ENCODE measurements at places on chromosomes 6 and 20. TPM values are rescaled to one million over a fixed set of nuclear protein-coding genes. Genes with fewer than 3 reads are reported as not detected.

Gene TRIM10
- not detected for total RNA-seq

DNA sequence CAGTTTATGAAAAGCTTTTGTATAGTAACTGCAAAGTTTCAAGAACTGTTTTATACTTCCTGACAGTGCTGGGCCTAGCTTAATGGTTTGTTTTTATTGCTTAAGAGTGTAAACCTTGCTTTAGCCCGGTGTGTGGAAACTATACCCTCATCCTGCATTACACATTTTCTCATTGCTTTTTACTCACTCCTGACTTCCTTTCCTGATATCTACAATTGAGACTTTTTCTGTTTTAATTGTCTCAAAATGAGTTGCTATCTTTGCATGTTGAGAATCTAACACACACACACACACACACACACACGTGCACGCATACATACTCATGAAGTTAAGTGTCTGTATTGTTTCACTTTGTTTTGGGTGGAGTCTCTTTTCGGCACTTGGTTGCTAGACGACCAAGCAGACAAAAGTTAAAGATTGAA is 16.7 kb downstream of the BMP2 start:
- no peak overlapping the region for H3K27ac ChIP-seq
- no peaks in the 10 kb centered on the region for H3K27me3 ChIP-seq
- no peaks in the 10 kb centered on the region for H3K4me1 ChIP-seq
- H3K4me3 ChIP-seq, result no peak overlapping the region

DNA sequence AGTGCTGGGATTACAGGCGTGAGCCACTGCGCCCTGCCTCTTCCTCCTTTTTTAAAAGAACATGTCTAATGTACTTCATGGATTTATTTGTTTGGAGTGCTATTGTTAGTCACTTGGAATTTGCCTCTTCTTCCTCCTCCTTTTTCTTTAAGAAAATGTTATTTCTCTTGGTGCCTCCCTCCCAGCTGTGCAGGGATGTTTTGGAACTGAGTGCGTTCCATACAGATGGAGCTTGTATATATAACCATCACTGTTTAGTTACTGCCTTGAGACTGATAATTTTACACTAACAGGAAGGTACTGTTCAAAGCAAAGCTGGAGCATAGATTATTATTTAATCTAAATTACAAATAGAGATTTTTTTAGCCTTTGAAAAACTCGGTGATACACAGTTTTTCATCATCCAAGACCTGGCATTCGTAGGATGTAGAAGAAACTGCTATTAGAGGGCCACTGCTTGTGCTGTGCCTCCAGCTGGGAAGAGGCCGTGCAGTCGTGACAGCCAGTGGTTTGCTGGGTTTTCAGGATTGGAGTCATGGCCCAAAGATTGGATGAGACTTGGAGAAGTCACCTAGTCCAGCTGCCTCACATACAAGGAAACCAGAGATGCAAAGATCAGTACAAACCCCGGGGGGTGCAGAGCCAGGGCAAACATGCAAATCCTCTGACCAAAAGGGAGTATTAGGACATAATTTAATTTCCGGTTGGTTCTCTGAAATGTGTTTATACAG is 123.1 kb downstream of the PLEKHG1 start:
- DNase-seq, result no peak

DNA sequence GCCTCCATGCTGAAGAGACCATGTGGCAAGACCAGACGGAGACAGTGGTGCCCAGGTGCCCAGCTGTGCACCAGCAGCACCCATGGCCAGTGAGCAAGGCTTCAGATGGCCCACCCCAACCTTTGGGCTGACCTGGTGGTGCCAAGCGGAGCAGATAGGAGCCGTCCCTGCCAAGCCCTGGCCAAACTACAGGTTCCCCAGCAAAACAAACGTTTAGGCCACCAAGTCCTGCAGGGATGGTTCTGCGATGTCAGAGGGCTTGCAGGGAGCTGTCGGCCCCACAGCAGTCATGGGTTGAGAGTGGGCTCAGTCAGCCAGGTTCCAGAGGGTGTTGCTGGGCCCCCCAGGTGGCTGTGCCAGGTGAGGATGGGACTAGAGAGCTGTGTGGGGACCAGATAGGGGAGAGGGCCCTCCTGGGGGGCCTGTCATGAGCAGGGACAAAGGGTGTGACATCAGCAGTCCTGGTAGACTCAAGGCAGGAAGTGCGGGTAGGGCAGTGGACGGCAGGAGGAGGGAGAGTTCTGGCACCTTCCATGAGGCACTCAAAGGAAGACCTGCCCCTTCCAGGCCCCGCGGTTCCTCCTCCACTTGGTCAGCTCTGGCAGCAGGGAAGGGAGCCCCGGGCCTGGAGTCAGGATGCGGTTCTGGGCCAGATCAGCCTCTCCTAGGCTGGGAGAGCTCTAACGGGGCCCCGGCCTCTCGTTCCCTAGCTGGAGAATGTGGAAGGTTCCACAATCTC is 342.4 kb downstream of the ZFAND3 start:
- no peaks in the 10 kb centered on the region for H3K27me3 ChIP-seq
- H3K4me3 ChIP-seq, result no peak overlapping the region
- no peaks in the 10 kb centered on the region for H3K4me1 ChIP-seq
- no peak overlapping the region for H3K27ac ChIP-seq

Gene FGD2
- total RNA-seq, result not detected

- no peak overlapping the region for H3K27ac ChIP-seq
- no peak for DNase-seq
- no peaks in the 10 kb centered on the region for H3K36me3 ChIP-seq
- H3K4me1 ChIP-seq, result no peaks in the 10 kb centered on the region
- H3K4me3 ChIP-seq, result no peak overlapping the region
Observed at GRCh38 chr20:57482148-57482547, 42.8 kb downstream of the CTCFL start.

- no peaks in the 10 kb centered on the region for H3K36me3 ChIP-seq
- H3K4me3 ChIP-seq, result no peak overlapping the region
- no peaks in the 10 kb centered on the region for H3K27me3 ChIP-seq
- DNase-seq, result no peak
Observed at GRCh38 chr6:161503570-161503969, 229.7 kb upstream of the AGPAT4 start.

Gene ANKEF1
- total RNA-seq, result 5.6 TPM

GRCh38 chr6:119184008-119184648 is 105.7 kb upstream of the FAM184A start:
- no peak for DNase-seq
- no peak overlapping the region for H3K4me3 ChIP-seq

GRCh38 chr20:23666189-23666588 is 22.6 kb downstream of the CST4 start:
- no peaks in the 10 kb centered on the region for H3K27me3 ChIP-seq
- no peaks in the 10 kb centered on the region for H3K4me1 ChIP-seq
- no peak overlapping the region for H3K27ac ChIP-seq
- no peak overlapping the region for H3K4me3 ChIP-seq
- peak; percentile 14 for DNase-seq

Gene SIM1
- not detected for total RNA-seq

DNA sequence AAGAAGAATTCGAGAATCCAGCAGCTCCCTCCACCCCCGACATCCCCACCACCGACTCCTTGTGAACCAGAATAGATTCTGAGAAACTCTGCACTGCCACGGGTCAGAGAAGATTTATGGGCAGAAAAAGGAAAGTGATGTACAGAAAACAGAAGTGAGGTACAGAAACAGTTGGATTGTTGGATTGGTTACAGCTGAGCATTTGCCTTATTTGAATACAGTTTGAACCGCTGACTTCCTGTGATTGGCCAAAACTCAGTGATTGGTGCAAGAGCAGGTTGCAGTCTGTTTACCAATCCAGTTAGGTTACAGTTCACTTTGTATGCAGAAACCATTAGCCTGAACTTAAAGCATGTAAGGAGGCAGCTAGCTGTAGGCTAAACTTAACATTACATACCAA is 131.2 kb upstream of the HDDC2 start:
- H3K4me1 ChIP-seq, result no peaks in the 10 kb centered on the region
- no peak for DNase-seq
- peaks cover 49% of the 10 kb centered on the region for H3K27me3 ChIP-seq

- DNase-seq, result no peak
- no peaks in the 10 kb centered on the region for H3K36me3 ChIP-seq
- peaks cover 17% of the 10 kb centered on the region for H3K4me1 ChIP-seq
Observed at GRCh38 chr20:5077761-5078387, 41.9 kb downstream of the PCNA start.

GRCh38 chr6:1591243-1591642 is 18.5 kb upstream of the FOXC1 start:
- no peak overlapping the region for H3K27ac ChIP-seq
- no peak for DNase-seq
- H3K27me3 ChIP-seq, result peaks cover 21% of the 10 kb centered on the region
- no peaks in the 10 kb centered on the region for H3K36me3 ChIP-seq
- peaks cover 8% of the 10 kb centered on the region for H3K4me1 ChIP-seq

- DNase-seq, result no peak
- no peaks in the 10 kb centered on the region for H3K36me3 ChIP-seq
- peaks cover 13% of the 10 kb centered on the region for H3K4me1 ChIP-seq
- H3K27ac ChIP-seq, result peak overlapping the region; percentile 86
- no peaks in the 10 kb centered on the region for H3K27me3 ChIP-seq
Observed at GRCh38 chr6:7110092-7110792, 2.5 kb downstream of the RREB1 start.

DNA sequence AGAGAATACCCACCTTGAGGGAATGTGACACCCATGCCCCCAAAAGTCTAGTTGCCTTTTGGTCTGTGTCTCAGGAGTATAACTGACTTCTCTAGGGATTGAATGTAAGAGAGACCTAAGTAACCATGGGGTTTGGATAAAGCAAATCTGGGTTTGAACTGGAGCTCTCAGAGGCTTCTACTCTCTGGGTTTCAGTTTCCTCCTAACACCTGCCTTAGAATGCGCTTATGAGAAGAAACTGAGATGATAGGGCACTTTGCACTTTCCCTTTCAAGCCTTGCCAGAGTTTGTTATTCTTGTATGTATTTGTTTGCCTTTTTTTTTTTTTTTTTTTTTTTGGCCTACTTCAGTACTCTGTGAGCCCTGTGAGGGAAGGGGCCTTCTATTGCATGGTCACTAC is 19.4 kb downstream of the SDHAF4 start:
- H3K27ac ChIP-seq, result no peak overlapping the region
- no peak overlapping the region for H3K4me3 ChIP-seq
- no peaks in the 10 kb centered on the region for H3K27me3 ChIP-seq
- H3K4me1 ChIP-seq, result no peaks in the 10 kb centered on the region
- H3K36me3 ChIP-seq, result peaks cover 38% of the 10 kb centered on the region
- no peak for DNase-seq

Gene KCNK5
- 2.6 TPM for total RNA-seq

- peaks cover 52% of the 10 kb centered on the region for H3K4me1 ChIP-seq
- peak overlapping the region; percentile 57 for H3K27ac ChIP-seq
- peak; percentile 53 for DNase-seq
- no peak overlapping the region for H3K4me3 ChIP-seq
- H3K36me3 ChIP-seq, result peaks cover 3% of the 10 kb centered on the region
- no peaks in the 10 kb centered on the region for H3K27me3 ChIP-seq
Observed at GRCh38 chr6:134619789-134620188, 301.9 kb upstream of the SGK1 start.

DNA sequence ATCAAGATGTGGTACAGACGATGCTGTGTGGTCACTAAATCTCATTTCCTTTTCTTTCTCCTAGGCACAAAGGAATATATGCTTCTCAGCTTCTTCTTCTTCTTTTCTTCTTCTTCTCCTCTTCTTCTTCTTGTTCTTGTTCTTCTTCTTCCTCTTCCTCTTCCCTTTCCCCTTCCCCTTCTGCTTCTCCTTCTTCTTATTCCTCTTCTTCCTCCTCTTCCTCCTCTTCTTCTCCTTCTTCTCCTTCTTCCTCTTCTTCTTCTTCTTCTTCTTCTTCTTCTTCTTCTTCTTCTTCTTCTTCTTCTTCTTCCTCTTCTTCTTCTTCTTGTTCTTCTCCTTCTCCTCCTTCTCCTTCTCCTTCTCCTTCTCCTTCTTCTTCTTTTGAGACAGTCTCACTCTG is 190.4 kb upstream of the DTNBP1 start:
- no peak overlapping the region for H3K27ac ChIP-seq
- no peaks in the 10 kb centered on the region for H3K36me3 ChIP-seq
- H3K27me3 ChIP-seq, result no peaks in the 10 kb centered on the region
- no peak for DNase-seq
- no peak overlapping the region for H3K4me3 ChIP-seq

DNA sequence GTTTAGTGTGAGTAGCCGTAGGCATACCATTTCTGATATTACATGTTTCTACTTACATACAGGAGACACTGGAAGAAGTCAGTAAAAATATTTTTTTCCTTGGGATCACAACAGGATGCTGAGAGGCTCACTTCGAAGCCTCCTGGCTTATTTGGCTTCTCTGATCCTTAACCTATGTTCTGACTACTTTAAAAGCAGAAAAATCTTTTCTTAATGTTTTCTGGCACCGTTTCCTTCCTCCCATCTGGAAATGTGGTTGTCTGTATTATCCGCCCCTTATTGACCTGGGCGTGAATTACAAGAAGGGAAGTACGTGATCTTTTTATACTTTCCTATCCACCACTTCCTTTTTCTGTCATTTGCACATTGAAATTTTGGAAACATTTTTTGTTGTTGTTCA is 379.6 kb downstream of the COL12A1 start:
- no peak for DNase-seq
- H3K36me3 ChIP-seq, result peaks cover 6% of the 10 kb centered on the region
- no peaks in the 10 kb centered on the region for H3K4me1 ChIP-seq
- no peaks in the 10 kb centered on the region for H3K27me3 ChIP-seq
- H3K27ac ChIP-seq, result no peak overlapping the region

Gene BANF2
- not detected for total RNA-seq

DNA sequence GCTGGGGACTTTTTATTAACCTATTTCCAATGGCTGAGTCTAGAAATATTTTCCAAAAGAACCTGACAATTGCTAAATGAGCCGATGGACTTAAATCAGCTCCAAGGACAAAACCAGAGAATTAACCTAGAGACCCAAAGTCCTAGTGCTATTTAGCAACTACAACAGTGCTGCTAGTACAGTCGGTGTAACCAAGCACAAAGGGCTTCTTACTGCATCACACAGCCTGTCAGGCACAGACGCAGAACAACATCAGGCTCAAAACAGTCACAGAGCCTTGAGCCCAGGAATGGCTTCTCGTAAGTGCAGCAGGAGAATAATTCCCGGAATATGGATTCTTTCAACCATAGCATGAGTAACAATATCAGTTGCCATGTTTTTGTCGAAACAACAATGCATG is 70.0 kb downstream of the GFOD1 start:
- H3K27me3 ChIP-seq, result no peaks in the 10 kb centered on the region
- no peaks in the 10 kb centered on the region for H3K4me1 ChIP-seq
- no peaks in the 10 kb centered on the region for H3K36me3 ChIP-seq
- no peak for DNase-seq

- H3K4me1 ChIP-seq, result peaks cover 13% of the 10 kb centered on the region
- no peaks in the 10 kb centered on the region for H3K36me3 ChIP-seq
- no peak overlapping the region for H3K4me3 ChIP-seq
- no peak for DNase-seq
- no peak overlapping the region for H3K27ac ChIP-seq
- H3K27me3 ChIP-seq, result no peaks in the 10 kb centered on the region
Observed at GRCh38 chr6:135993361-135993760, 141.9 kb downstream of the PDE7B start.

GRCh38 chr6:39124114-39124513 is 9.1 kb upstream of the SAYSD1 start:
- H3K27me3 ChIP-seq, result peaks cover 52% of the 10 kb centered on the region
- H3K36me3 ChIP-seq, result no peaks in the 10 kb centered on the region
- DNase-seq, result no peak
- no peak overlapping the region for H3K27ac ChIP-seq
